Ovary (tissue), 10 donors: ENCODE measurements at places on chromosomes 11 and 22. TPM values are rescaled to one million over a fixed set of nuclear protein-coding genes. Genes with fewer than 3 reads are reported as not detected.

- H3K27ac ChIP-seq: no peak overlapping the region
- no peaks in the 10 kb centered on the region for H3K27me3 ChIP-seq
- H3K4me3 ChIP-seq: no peak overlapping the region
- H3K36me3 ChIP-seq: no peaks in the 10 kb centered on the region
- H3K4me1 ChIP-seq: no peaks in the 10 kb centered on the region
- no peak for DNase-seq
Measured at GRCh38 chr22:39777716-39778454, 115.7 kb downstream of the ENTHD1 start.

DNA sequence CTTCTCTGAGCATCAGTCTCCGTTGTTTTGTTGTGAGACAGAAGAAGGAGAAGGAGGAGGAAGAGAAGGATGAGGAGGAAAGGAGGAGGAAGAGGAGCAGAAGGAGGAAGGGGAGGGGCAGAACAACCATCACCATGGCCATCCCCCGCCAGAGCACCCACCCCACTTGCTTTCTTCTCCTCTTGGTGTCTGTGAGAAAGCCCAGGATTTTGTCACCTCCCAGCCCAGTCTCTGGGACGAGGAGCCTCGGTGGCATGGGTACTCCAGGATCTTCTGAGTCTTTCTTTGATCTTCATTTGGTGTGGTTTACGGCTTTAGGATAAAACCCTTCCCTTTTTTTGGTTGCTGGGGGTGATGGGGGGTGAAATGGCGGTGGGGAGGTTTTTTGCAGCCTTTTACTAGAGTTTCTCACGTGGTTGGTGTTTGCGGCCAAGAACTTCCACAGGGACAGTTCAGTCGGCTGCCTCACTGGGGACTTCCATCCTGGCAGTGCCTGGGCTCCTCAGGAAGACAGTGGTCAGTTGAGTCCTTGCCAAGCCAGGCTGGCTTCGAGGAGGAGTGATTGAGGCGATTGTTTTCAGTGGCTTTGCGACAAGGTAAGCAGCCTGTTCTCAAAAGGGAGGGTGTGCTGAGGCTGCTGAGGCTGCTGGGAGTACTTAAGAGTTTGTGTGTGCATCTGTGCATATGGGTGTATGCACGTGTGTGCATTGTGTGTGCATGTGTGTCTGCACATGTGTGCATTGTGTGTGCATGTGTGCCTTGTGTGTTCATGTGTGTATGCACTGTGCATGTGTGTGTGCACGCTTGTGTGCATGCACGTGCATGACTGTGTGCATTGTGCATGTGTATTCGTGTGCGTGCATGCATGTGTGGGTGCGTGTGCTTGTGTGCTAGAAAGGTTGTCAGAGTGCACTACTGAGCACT, 567.5 kb downstream of the TBC1D22A start:
- no peaks in the 10 kb centered on the region for H3K27me3 ChIP-seq
- H3K4me1 ChIP-seq: peaks cover 2% of the 10 kb centered on the region
- H3K27ac ChIP-seq: no peak overlapping the region
- H3K36me3 ChIP-seq: no peaks in the 10 kb centered on the region
- no peak overlapping the region for H3K4me3 ChIP-seq
- DNase-seq: no peak

GRCh38 chr11:120546312-120547205, 35.0 kb downstream of the GRIK4 start:
- peak; percentile 89 for DNase-seq
- H3K27ac ChIP-seq: peak overlapping the region; percentile 69
- H3K36me3 ChIP-seq: no peaks in the 10 kb centered on the region
- no peaks in the 10 kb centered on the region for H3K27me3 ChIP-seq
- H3K4me3 ChIP-seq: no peak overlapping the region
- H3K4me1 ChIP-seq: peaks cover 23% of the 10 kb centered on the region

DNA sequence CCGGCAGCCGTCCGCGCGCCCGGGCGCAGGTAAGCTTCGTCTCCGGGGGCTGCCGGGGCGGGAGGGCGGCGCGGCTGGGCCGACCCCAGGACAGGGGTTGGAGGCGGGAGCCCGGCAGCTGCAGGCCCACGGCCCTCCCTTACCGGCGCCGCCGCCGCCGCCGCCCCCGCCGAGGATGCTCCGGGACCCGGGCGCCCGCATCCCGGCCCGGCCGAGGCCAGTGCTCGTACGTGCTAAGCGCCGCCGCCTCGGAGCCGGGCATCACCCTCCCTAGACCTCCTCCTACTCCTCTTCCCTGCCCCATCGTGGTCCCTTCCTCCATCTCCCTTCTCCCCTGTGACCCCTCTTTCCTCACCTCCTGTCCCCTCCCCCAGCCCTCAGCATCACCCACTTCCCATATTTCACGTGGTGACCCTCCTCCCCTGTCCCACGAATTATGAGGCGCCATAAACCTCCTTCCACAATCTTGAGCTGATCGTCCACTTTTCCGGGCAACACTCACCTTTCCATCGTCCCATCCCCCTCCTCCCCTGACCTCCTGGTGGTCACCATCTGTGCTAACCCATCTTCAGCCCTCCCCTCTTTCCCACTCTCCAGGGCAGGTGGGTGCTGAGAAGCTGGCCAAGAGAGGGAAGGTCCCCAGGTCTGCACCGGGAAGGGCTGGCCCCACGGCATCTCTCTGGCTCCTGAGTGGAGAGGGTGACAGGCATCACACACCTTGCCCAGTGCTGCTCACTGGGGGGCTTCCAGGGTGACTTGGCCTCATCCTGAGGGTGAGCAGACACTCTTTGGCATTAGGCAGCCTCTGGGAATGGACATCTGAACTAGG, 612 bp downstream of the ASPHD2 start:
- no peaks in the 10 kb centered on the region for H3K27me3 ChIP-seq
- no peak overlapping the region for H3K27ac ChIP-seq
- no peaks in the 10 kb centered on the region for H3K36me3 ChIP-seq
- DNase-seq: no peak

GRCh38 chr22:20524004-20524481, 16.6 kb downstream of the MED15 start:
- H3K4me3 ChIP-seq: no peak overlapping the region
- no peaks in the 10 kb centered on the region for H3K27me3 ChIP-seq
- peaks cover 18% of the 10 kb centered on the region for H3K4me1 ChIP-seq
- peak overlapping the region; percentile 46 for H3K27ac ChIP-seq

GRCh38 chr11:19821412-19821875, 108.8 kb downstream of the NAV2 start:
- DNase-seq: no peak
- H3K4me1 ChIP-seq: no peaks in the 10 kb centered on the region
- H3K27ac ChIP-seq: no peak overlapping the region
- no peak overlapping the region for H3K4me3 ChIP-seq
- H3K27me3 ChIP-seq: no peaks in the 10 kb centered on the region
- H3K36me3 ChIP-seq: no peaks in the 10 kb centered on the region

- H3K4me1 ChIP-seq: no peaks in the 10 kb centered on the region
- no peaks in the 10 kb centered on the region for H3K36me3 ChIP-seq
- no peak for DNase-seq
- H3K27me3 ChIP-seq: no peaks in the 10 kb centered on the region
Measured at GRCh38 chr11:2413742-2414579, 13.4 kb downstream of the TSSC4 start.

GRCh38 chr11:2214527-2215229, 43.1 kb upstream of the TH start:
- H3K27ac ChIP-seq: no peak overlapping the region
- no peak for DNase-seq
- no peaks in the 10 kb centered on the region for H3K36me3 ChIP-seq
- no peaks in the 10 kb centered on the region for H3K27me3 ChIP-seq
- H3K4me1 ChIP-seq: no peaks in the 10 kb centered on the region

DNA sequence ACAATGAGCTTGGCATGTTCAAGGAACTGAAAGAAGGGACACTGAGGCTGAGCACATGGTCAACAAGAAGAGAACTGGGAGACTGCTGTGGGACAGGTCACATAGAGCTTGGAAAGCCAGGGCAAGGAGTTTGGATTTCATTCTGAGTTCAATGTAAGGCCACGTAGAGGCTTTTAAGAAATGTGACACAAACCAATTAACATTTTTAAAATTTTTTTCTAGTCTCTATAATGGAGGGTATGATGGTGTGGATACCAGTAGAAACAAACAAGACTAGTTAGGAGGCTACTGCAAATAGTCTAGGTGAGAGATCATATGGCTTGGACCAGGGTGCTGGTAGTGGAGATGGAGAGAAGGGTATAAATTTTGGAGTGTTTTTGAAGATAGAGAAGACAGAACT, 56.7 kb downstream of the RAB30 start:
- H3K27me3 ChIP-seq: no peaks in the 10 kb centered on the region
- no peak for DNase-seq
- peaks cover 10% of the 10 kb centered on the region for H3K4me1 ChIP-seq
- no peak overlapping the region for H3K4me3 ChIP-seq

GRCh38 chr22:17387356-17387755, 18.1 kb downstream of the CECR2 start:
- H3K4me1 ChIP-seq: no peaks in the 10 kb centered on the region
- H3K27me3 ChIP-seq: no peaks in the 10 kb centered on the region
- no peak overlapping the region for H3K27ac ChIP-seq
- no peak for DNase-seq
- no peak overlapping the region for H3K4me3 ChIP-seq

DNA sequence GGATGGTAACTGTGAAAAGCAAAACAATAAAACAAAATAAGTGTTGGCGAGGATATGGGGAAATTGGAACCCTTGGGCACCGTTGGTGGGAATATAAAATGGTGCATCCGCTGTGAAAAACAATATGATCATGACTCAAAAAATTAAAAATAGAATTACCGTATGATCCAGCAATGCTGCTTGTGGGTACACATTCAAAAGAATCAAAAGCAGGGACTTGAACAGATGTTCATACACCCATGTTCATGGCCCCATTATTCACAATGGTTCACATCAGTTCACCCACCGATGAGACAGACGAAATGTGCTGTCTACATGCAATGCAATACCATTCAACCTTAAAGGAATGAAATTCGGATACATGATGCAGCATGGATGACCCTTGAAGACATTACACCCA, 1.2 kb upstream of the DERL3 start:
- no peaks in the 10 kb centered on the region for H3K27me3 ChIP-seq
- H3K4me1 ChIP-seq: peaks cover 12% of the 10 kb centered on the region
- H3K4me3 ChIP-seq: no peak overlapping the region

DNA sequence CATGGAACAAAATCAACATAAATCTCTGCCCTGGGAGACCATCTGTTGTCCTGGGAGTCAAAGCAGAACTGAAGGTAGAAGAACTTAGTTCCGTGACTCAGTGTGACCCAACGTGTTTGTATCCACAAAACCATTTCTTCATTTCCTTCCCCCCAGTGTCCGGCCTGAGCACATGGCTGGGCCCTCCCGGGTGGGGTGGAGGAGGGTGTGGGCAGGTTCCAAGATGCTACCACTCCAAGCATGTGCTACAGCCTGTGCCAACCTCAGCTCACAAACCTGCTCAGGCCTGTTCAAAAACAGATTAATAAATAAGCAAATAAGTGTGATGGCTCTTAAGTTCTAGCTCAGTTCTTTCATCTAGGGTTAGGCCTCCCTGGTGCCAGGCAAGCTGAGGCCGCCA, 55.3 kb downstream of the SHANK2 start:
- no peak overlapping the region for H3K27ac ChIP-seq
- no peaks in the 10 kb centered on the region for H3K4me1 ChIP-seq
- H3K27me3 ChIP-seq: no peaks in the 10 kb centered on the region
- no peak for DNase-seq
- no peaks in the 10 kb centered on the region for H3K36me3 ChIP-seq

DNA sequence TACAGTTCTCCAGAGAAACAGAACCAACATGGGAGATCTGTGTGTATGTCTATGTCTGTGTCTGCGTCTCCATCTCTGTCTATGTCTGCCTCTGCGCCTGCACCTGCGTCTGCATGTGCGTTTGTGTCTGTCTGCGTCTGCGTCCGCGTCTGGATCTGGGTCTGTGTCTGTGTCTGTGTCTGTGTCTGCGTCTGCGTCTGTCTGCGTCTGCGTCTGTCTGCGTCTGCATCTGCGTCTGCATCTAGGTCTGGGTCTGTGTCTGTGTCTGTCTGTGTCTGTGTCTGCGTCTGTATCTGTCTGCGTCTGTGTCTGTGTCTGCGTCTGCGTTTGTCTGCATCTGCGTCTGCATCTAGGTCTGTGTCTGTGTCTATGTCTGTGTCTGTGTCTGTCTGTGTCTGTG, 88.4 kb upstream of the SLC22A12 start:
- no peaks in the 10 kb centered on the region for H3K36me3 ChIP-seq
- DNase-seq: no peak
- no peaks in the 10 kb centered on the region for H3K4me1 ChIP-seq
- H3K27ac ChIP-seq: no peak overlapping the region
- no peak overlapping the region for H3K4me3 ChIP-seq

GRCh38 chr11:6568191-6568918, 35.1 kb downstream of the RRP8 start:
- H3K36me3 ChIP-seq: no peaks in the 10 kb centered on the region
- H3K4me3 ChIP-seq: no peak overlapping the region
- peak; percentile 66 for DNase-seq
- H3K27ac ChIP-seq: no peak overlapping the region
- H3K27me3 ChIP-seq: no peaks in the 10 kb centered on the region

DNA sequence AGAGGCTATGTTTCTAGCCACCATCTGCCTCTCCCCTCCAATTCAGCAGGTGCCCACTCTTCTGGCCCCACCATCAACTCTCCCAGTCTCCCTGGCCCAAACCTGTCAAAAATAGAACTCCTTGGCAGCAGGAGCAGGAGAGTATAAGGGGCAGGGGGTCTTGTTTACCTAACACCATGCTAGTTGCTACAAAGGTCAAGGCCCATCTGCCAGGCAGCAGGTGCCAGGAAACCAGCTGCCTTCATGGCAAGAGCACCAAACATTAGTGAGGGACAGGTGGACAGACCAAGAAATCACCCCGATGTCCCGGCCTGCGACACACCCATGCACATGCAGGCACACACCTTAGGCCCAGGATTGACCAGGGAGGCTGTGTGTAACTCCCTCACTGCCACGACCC, 387.9 kb downstream of the BUD13 start:
- H3K4me3 ChIP-seq: no peak overlapping the region
- no peaks in the 10 kb centered on the region for H3K4me1 ChIP-seq
- no peak for DNase-seq
- H3K36me3 ChIP-seq: no peaks in the 10 kb centered on the region
- H3K27ac ChIP-seq: no peak overlapping the region

DNA sequence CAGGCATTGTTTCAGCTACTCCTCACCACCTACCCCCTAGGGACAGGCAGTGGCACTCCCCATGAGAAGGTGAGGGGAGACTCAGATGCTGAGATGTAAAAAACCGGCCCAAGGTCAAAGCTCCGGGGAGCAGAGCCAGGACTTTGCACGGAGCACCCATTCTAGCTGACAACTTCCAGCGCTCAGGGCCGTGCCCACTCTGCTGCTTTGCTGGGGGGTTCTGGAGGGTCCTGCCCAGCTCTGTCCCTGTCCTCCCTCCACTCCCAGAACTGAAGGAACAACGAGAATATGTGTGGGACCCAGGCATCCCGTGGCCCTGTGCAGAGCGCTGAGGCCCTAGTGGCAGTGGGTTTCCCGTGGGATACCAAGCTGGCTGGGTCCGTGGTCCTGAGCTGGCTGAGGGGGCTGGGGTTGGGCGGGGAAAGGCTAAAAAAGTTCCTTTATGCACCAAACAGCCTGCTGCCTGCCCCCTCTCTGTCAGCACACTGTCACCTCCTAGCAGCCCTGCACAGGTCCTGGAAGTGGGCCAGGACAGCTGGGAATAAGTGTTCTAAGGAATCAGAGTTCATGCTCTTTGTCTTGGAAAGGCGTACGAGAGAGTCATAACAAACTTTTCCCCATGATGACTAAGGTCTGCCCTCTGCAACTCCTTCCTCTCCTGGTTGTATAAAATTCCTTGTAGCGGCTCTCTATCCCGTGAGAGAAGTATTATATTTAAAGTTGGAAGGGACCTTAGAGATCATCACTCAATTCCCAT, 1.9 kb downstream of the MS4A10 start:
- peaks cover 6% of the 10 kb centered on the region for H3K4me1 ChIP-seq
- peak; percentile 82 for DNase-seq
- H3K4me3 ChIP-seq: no peak overlapping the region
- no peak overlapping the region for H3K27ac ChIP-seq
- H3K27me3 ChIP-seq: no peaks in the 10 kb centered on the region

The CARD10 gene
- polyA plus RNA-seq: 0.72 TPM

The SUSD2 gene
- polyA plus RNA-seq: 2.9 TPM

The EIF3F gene
- polyA plus RNA-seq: 497 TPM

The DBX1 gene
- not detected for polyA plus RNA-seq

The CSF2RB gene
- 0.96 TPM for polyA plus RNA-seq

The CASP5 gene
- polyA plus RNA-seq: 0.40 TPM
